ENCODE measurements at places on chromosomes 2 and 18. TPM values are rescaled to one million over a fixed set of nuclear protein-coding genes. Genes with fewer than 3 reads are reported as not detected.
A peak's percentile ranks its signal among the peaks of the same experiment; 100 is the strongest.

The RSAD2 gene
- 0.28 TPM for total RNA-seq

The IL37 gene
- total RNA-seq = not detected

The CACNB4 gene
- total RNA-seq = 0.25 TPM

GRCh38 chr2:150156415-150156814 is 331.1 kb downstream of the RND3 start:
- no peak overlapping the region for H3K27ac ChIP-seq
- no peak for DNase-seq
- H3K4me3 ChIP-seq = no peak overlapping the region

GRCh38 chr2:29776406-29776805 is 145.0 kb downstream of the ALK start:
- H3K27ac ChIP-seq = no peak overlapping the region
- no peak for DNase-seq
- peaks cover 15% of the 10 kb centered on the region for H3K4me1 ChIP-seq
- H3K36me3 ChIP-seq = no peaks in the 10 kb centered on the region
- H3K27me3 ChIP-seq = no peaks in the 10 kb centered on the region

GRCh38 chr2:209471037-209471436 is 47.2 kb downstream of the MAP2 start:
- no peaks in the 10 kb centered on the region for H3K36me3 ChIP-seq
- H3K27me3 ChIP-seq = peaks cover 3% of the 10 kb centered on the region
- DNase-seq = peak; percentile 54
- H3K27ac ChIP-seq = no peak overlapping the region

The PROM2 gene
- 16.0 TPM for total RNA-seq

- no peak overlapping the region for H3K27ac ChIP-seq
- no peak for DNase-seq
- H3K4me3 ChIP-seq = no peak overlapping the region
- H3K36me3 ChIP-seq = no peaks in the 10 kb centered on the region
Measured at GRCh38 chr18:78865771-78866310, 113.8 kb upstream of the SALL3 start.

The HNRNPLL gene
- total RNA-seq = 76.2 TPM

The SERPINB11 gene
- total RNA-seq = not detected

DNA sequence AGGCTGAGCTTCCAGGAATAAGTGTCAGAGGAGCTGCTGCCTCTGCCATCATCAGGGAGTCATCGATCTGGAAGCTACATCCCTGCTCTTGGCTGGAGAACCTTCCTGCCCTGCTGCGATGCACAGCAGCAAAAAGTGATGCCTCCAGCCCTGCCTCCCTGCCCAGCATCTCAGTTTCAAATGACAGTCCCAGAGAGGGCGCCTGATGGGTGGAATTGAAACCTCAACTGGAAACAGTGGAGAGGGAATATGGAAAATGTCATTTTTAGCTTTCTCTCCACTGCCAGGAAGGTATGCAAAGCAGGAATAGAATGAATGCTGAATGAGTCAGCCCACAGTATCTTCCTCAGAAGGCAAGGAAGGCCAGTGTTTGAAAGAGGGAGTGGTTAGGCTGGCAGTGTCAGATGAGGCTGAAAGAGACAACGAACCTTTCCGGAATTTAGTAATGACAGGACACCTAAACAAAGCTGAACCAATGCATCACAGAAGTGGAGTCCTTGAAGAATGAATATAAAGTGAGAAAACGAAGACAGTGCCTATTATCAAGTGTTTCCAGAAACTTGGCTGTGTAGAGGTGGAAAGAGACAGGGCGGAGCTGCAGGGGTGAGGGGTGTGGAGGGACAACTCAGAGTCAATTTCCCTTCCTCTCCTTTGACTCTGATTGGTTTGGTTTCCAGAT is 153.9 kb upstream of the NDUFV2 start:
- no peaks in the 10 kb centered on the region for H3K4me1 ChIP-seq
- H3K36me3 ChIP-seq = no peaks in the 10 kb centered on the region

The UGT1A3 gene
- total RNA-seq = not detected

- peaks cover 26% of the 10 kb centered on the region for H3K4me1 ChIP-seq
- H3K4me3 ChIP-seq = peak overlapping the region; percentile 75
- DNase-seq = peak; percentile 91
- no peaks in the 10 kb centered on the region for H3K36me3 ChIP-seq
Measured at GRCh38 chr2:216690853-216691741, 4.3 kb downstream of the IGFBP5 start.

The MAP3K19 gene
- not detected for total RNA-seq

DNA sequence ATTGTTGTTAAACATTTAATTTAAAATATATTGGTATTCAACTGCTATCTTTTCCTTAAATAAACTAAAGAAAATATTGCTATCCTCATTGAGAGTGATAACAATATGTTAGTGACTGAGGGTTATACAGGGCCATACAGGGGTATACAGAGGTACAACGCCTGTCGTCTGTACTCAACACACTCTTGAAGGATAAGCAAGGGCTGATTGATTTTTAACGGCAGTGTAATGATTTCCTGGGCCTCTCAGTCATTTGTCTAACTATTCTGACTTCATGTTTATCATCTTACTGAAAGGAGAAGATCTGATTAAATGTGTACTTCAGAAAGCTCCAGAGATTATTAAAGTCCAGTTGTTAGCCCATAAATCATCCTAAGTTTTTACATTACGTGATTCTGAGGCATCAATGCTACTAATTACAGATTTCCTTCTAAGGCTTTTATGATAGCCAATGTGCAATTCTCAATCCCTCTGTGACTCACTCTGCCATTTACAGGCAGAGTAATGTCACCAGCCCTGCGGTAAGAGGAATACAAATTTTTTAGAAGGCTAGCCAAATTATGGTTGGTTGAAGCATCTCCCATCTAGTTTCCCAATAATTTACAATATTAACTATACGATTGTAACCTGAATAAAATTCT is 893.0 kb upstream of the CHAC2 start:
- DNase-seq = no peak
- no peak overlapping the region for H3K27ac ChIP-seq
- no peaks in the 10 kb centered on the region for H3K36me3 ChIP-seq
- H3K4me1 ChIP-seq = no peaks in the 10 kb centered on the region
- H3K27me3 ChIP-seq = no peaks in the 10 kb centered on the region

GRCh38 chr18:24055009-24055804 is 40.7 kb downstream of the TTC39C start:
- H3K36me3 ChIP-seq = no peaks in the 10 kb centered on the region
- no peaks in the 10 kb centered on the region for H3K27me3 ChIP-seq
- DNase-seq = no peak
- H3K27ac ChIP-seq = no peak overlapping the region
- no peak overlapping the region for H3K4me3 ChIP-seq
- H3K4me1 ChIP-seq = peaks cover 17% of the 10 kb centered on the region

The GLI2 gene
- 13.8 TPM for total RNA-seq

The SLC40A1 gene
- total RNA-seq = 0.80 TPM

DNA sequence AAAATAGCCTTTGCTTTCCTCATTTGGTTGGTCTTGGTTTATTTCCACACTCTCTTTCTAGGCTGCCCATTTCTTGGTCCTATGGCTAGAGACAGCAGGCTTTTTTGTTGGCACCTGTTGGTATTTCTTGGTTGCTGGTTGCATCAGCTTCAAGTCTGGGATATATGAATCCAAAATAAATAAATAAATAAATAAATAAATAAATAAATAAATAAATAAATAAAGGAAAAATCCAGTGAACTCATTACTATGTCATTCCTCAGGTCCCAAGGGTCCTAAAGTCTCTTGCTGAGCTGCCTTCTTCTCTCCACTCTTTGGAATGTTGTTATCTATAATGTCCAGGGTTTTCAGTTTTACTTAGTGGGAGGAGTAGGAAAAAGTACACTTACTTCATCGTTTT is 165.9 kb upstream of the MEX3C start:
- H3K4me3 ChIP-seq = no peak overlapping the region
- H3K27ac ChIP-seq = no peak overlapping the region
- no peak for DNase-seq
- H3K4me1 ChIP-seq = peaks cover 16% of the 10 kb centered on the region

All from cardiac muscle cell (in vitro differentiated cells and primary cell).